GM12878 (cell line): ENCODE measurements at places on chromosomes 16 and 17. TPM values are rescaled to one million over a fixed set of nuclear protein-coding genes. Genes with fewer than 3 reads are reported as not detected.

GRCh38 chr17:624341-624860 lies 90.2 kb downstream of the VPS53 start:
- no peak for DNase-seq

DNA sequence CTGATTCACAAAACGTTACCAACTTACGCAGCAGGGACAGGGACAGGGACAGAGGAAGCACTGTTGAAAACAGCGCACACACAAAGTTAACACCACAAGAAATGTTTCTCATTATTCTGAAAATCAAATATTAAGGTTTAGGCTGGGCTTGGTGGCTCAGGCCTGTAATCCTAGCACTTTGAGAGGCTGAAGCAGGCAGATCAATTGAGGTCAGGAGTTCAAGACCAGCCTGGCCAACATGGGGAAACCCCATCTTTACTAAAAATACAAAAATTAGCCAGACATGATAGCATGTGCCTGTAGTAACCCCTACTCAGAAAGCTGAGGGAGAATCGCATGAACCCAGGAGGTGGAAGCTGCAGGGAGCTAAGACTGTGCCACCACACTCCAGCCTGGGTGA lies 4.2 kb downstream of the CYTH1 start:
- DNase-seq, result no peak

DNA sequence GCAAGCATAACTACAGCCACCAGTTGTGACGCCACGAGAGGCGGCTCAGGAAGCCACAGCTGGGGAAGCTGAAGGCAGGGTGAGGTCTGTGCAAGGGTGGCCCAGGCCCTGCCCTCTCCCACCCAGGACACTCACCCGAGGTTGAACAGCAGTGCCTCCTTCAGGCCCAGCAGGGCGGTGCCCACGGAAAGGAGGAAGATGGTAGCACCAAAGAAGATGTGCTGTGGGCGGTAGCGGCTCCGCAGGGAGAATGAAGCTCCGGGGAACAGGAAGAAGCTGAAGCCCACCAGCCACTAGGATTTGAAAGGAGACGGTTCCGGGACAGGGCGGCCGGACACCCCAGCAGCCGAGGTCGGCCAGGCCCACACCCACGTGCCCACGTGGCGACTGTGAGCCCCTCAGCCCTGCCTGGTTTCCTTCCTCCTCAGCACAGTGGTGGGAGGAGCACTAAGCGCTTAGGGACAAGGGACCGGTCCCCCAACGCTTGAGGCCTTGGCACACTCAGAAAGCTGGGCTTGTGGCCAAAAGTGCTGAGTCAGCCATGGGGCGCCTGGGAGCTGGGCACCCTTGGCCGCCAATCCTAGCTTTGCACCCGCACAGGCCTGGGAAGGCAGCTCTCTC lies 11.0 kb downstream of the CYB561 start:
- DNase-seq, result no peak

DNA sequence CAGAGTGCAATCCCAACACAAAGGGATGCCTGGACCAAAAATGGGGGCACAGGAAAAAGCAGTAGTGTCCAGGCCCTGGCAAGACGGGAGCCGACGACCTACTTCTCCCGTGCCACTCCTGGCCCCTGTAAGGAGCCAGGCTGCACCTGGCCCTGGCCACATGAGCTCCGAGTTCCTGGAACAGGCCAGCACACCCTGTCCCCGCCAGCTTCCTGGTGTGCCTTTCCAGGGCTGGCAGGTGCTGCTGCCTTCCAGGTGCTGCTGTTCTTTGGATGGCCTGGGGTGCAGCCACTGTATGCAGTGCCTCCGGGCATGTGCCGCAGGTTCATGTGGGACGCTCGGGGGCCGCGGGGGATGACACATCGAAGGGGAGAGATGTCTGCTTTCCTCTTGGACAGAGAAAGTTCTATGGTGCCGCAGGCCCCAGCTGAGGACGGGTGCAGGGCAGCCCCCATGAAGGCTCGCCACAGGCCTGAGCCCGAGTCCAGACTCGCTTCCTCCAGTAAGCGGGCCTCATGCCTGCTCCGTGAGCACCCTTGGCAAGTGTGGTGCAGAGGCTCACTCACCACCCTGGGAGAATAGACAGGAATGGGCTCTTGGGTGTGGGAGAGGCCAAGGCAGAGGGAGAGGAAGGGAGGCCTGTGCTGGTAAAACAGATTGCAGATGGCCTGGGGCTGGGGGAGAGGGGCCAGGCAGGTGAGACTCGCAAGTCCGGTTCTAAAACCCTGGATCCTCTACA lies 54.7 kb upstream of the FASN start:
- DNase-seq, result no peak

The NAGS gene
- total RNA-seq, result 0.64 TPM in 2 replicates

The SLC52A1 gene
- total RNA-seq, result not detected in 2 replicates

The HS3ST3B1 gene
- total RNA-seq, result 0.11 and 0.13 TPM in 2 replicates
